Stimulated activated CD4-positive, alpha-beta T cell treated with anti-CD3 and anti-CD28 coated beads, Interleukin-4, amount 100 ng/mL, for 24 hours (primary cell): ENCODE measurements at places on chromosomes 16 and 17.

DNA sequence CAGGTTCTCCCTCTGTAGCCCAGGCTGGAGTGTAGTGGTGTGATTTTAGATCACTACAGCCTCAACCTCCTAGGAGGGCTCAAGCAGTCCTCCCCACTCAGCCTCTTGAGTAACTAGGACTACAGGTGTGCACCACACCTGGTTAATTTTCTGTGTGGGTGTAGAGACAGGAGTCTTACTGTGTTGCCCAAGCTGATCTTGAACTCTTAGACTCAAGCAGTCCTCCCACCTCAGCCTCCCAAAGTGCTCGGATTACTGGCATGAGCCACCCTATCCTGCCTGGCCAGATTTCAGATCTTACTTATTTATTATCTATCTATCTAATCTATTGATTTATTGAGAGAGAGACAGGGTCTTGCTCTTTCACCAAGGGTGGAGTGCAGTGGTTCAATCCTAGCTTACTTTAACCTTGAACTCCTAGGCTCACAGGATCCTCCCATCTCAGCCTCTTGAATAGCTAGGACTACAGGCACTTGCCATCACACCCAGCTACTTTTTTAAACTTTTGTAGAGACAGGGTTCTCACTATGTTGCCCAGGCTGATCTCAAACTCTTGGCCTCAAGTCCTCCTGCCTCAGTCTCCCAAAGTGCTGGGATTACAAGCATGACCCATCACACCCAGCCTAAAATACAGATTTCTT lies 61.8 kb downstream of the TUBD1 start:
- DNase-seq: no peak

DNA sequence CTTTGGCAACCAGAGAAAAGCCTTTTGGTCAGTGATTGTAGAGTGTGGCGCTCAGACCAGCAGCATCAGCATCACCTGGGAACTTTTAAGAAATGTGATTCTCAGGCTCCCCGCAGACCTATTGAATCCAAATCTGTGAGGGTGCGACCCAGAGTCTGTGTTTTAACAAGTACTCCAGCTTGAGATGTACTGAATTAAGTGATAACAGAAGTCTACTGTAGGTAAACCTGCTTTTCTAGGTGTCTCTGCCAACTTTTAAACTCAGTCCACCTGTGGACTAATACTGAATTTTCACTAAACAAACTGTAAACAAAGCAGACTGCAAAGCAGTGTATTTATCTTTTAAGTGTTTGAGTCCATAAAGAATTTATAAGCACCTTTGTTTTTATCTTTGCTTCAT lies 43.6 kb downstream of the NUP93 start:
- no peak for DNase-seq

DNA sequence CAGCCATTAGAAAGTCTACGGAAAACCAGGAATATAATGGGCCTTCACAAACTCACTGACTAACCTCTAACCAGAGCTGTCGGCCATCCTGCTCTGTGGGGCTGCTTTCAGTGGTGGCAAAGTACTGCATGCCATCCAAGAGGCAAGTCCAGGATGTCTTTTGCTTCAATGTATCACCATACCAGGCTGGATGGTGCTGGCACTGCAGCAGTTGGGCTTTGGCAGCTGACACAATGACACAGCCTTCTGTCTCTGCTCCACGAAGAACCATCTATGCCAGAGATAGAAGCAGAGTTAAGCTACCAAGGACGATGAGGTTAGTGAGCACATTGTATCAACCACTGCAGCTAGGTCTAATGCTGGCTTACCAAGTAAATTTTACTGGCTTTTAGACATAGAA lies 9.7 kb upstream of the RSKR start:
- DNase-seq: no peak

- DNase-seq: no peak
Observed at GRCh38 chr16:60655514-60656153, 1380.6 kb downstream of the CDH8 start.

GRCh38 chr17:53662608-53663007 lies 160.1 kb upstream of the KIF2B start:
- no peak for DNase-seq

GRCh38 chr17:44971776-44972483 lies 3.8 kb upstream of the C1QL1 start:
- peak; percentile 78 for DNase-seq

DNA sequence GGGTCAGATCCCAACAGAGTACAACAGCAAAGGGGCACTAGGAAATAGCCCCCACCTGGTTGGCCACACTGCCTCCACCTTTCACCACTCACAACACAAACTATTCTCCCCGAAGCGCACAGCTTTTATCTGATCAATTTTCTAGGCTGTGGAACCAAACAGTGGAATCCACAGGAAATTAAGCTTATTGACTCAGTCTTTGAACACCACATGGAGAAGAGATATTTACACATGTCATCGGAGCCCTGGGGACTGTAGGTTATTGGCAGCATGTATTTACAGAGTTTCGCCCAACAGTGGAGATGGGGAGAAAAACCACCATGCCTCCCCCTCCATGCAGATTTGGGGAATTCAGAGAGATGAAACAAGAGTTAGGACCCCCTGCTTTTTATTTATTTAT lies 154.8 kb downstream of the XYLT1 start:
- DNase-seq: no peak

DNA sequence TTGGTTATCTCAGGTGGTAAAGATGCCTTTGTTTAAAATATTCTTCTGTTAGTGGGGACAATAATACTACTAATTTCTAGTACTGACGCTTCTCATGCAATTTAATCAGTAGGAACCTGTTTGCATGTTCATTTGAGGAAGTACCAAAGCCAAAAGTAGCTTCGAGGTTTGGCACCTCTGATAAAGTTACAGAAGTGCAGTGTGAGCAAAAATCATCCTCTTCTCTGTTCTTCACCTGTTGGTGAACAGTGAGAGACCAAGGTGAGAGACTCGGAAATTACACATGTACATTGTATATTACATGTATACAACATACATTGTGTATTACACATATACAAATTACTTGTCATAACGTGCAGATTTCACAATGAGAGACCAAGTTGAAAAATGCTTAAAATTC lies 404.6 kb downstream of the MAF start:
- no peak for DNase-seq

DNA sequence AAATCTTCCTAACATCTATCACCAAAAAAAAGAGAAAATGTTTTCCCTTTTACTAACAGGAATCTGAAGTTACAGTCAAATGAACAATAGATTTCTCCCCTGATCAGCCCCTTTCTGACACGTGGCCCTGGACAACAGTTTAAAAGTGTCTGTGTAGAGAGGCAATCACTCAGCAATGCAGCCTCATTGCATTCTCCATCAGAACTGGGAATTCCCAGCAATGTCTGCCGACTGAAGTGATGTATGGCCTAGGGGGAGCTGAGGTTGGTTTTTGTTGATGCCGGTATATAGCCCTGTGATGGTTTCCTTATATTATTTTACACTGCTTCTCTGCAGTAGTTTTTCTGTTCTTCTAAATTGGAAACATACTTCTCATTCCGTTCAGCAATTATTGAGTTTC lies 904.3 kb upstream of the CDH8 start:
- DNase-seq: no peak
